ENCODE measurements at places on chromosomes 5 and 9.

DNA sequence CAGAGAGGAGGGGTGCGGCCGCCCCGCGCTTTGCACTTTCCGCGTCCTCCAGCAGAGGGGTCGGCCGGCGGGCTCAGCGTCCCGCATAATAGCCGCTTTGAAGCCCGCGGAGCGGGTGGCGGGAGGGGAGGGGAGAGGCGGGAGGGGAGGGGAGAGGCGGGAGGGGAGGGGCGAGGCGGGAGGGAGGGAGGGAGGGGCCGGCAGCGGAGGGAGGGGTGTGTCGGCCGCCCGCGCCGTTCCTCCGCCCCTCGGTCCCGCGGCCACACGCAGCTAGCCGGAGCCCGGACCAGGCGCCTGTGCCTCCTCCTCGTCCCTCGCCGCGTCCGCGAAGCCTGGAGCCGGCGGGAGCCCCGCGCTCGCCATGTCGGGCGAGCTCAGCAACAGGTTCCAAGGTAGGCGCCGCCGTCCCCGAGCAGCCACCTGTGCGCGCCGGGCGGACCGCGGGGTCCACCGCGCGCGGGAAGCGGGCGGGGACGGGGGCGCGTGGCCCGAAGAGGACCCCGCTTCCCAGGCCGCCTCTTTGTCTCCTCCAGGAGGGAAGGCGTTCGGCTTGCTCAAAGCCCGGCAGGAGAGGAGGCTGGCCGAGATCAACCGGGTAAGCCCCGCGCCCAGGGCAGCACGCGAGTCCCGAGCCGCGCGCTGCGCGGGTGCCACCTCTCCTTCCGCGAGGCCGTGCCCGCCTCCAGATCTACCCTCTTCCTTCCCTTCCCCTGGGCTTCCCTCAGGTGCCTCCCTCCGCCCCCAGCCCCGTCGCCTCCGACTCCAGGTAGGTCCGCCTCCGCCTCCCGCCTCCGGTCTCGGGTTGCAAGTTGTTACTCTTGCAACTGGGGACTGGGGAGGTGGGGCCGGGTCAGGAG is at the start of gene AIF1L:
AIF1L (plus strand) TSS at position 263 of the 857 bp plus-strand sequence; CDS start at position 362, 99 bp downstream.
- DNase-seq, result no peak

DNA sequence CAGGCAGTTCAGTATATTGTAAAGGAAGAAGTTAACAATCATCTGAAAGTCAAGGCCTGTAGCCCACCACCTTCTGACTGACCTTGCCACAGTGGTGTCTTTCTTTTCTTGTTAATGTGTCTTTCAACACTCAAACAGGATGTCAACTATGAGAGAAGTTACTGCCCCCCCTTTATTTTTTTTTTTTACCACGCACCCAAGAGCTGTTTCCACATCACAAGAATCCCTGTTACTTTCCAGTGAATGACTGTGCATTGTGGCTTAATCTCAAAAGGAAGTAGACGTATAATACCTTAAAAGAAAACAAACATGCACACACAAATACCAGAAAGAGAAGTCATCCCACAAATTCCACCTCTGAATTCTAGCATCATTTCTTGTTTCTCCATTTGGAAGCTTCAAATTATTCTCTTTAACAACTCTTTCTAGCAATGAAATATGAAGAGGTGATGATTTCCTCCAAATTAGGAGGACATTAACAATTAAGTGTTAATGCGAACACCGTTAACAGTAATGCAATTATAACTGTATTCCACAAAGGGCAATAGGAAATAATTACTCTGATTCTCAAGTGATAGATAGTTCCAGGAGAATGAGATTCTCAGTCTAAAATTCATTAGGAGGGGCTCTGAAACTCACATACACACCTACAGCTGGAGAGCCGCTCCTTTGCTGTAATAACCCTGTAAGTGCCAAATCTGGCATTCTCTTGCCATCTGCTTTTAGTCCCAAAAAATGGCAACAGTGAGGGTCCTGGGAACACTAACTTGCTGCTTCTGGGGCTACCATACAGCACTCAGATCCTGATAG is 201.0 kb downstream of the EFNA5 start:
- DNase-seq, result peak; percentile 86

DNA sequence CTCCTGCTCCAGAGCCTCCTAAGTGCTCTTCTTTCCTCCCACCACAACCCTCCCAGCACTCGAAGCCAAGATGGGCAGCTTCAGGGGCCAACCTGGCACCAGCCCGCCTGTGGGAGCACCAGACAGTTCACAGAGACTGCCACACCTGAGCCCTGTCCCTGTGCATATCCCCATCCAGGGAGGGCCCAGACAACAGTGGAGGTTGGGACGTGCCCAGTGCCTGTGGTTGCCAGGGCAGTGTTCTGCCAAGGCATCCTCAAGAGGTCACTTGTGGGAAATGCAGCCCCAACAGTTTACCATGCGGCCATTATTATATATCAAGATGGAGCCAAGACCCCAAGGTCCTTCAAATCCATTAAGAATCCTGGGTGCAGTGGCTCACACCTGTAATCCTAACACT is 23.0 kb upstream of the TRIO start:
- DNase-seq, result no peak

DNA sequence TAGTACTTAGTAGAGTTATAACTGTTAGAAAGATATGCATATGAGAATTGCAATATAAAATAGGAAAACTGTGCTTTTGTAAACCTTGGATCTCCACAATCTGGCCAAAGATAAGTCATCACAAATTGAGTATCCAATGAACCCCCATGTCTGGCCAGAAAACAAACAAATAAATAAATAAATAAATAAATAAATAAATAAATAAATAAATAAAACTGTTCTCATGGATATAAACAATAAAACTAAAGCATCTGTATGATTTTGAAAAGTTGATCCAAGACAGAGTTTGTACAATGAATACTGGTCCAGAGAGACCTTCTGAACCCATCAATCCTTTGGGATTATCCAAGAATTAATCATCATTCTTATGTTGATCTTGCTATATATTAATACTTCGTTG is 367.6 kb upstream of the CDH9 start:
- DNase-seq, result no peak

DNA sequence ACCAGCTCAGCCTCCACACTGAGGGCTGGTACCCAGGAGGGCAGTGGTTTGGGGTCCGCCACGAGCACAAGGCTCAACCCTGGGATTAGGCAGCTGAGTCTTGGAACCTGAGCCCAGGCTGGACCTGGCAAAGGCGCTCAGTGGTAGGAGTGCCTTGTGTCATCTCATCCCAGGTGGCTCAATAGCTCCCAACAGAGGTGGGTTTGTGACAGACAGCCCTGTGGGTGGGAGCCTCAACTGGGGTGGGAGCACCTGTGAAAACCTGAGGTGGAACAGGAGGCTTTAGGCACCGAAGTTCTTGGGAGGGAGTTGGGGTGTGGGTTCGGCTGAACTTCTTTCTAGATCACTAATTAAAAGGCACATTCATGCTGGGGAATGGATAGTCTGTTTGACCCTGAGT is 35.2 kb upstream of the SMU1 start:
- no peak for DNase-seq

GRCh38 chr5:6106756-6107155 is 271.6 kb downstream of the MED10 start:
- DNase-seq, result no peak

GRCh38 chr5:148224117-148224742 is 14.1 kb upstream of the MARCOL start:
- no peak for DNase-seq

GRCh38 chr5:1264211-1264610 is 30.7 kb downstream of the TERT start:
- no peak for DNase-seq

GRCh38 chr9:136052472-136052880 is 42.6 kb downstream of the NACC2 start:
- DNase-seq, result no peak

- no peak for DNase-seq
These were observed 63.5 kb upstream of the PHYKPL start for GRCh38 chr5:178296066-178296465.

DNA sequence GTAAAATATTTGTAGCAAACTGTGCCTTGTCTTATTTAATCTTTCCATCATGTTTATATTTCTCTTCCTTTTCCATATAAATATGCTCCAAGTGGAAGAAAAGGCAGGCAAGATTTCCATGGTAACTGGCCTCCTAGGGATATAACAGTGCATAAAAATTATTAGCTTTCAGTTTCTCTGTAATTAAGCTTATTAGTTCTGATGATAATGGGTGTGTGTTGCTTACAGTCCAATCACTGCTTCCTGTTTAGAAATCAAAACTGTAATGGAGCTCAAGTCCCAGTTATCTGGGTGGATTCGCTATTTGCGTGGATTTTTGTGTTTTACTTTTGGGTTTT is 213.0 kb downstream of the PJA2 start:
- DNase-seq, result no peak

DNA sequence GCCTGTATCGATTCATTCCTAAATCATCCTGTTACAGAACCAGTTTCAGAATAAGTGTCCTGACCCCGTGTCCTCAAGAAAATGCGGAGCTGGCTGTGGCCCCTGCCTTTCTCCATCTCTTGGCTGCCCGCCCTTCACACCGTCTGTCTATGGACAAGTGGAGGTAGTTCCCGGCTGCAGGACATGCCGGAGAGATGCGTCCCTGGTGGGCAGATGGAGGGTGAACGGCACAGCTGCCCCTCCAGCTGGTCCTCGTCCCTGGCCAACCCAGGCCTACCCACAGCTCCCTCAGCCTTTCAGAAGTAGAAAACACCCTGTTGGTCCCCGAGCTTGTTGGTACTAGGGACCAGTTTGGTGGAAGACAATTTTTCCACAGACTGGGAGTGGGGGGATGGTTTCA is 14.8 kb upstream of the EXOC3 start:
- DNase-seq, result no peak

DNA sequence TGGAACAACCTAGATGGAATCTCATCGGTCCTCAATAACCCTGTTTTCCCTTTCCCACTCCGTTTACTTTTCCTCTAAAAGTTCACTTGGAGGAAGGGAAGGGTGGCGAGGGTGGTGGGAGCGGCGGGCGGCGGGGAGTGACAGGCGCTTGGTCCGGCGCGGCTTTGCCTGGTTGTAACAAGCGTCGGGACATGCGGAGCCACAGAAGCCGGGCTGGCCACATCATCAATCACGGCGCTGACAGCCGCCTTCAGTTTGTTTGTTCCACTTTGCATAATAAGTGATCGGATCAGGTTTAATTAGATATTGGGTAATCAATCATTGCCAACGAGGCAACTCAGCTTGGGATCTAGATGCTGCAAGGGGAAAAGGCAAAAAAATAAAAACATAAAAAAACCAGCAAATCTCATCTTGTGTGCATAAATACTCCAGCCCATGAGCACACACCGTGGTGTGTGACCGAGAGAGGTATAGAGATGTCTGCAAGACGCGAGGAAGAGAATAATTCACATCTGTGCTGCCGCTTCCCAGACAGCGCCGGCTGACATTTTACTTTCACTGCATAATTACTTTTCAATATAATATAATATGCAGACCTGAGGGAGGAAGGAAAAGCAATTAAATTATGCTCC is 396.2 kb upstream of the IRX4 start:
- no peak for DNase-seq

DNA sequence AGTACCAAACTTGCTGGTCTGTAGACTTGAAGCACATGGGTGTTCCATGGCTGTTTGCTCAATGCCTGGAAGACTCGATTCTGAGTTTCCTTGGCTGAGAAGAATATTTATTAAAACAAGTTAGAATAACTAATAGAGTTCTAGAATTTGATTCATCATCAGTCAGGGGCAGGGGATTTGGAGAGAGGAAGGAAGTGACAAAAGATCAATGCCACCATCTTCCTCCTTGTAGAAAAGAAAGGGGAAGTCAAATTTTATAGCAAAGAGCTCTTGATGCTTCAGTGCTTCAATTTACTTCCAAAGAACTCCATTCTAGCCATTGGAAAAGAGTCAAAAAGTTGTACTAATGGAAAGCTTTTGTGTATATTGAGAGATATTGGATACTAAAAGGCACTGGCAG is 236.3 kb downstream of the MCTP1 start:
- no peak for DNase-seq

DNA sequence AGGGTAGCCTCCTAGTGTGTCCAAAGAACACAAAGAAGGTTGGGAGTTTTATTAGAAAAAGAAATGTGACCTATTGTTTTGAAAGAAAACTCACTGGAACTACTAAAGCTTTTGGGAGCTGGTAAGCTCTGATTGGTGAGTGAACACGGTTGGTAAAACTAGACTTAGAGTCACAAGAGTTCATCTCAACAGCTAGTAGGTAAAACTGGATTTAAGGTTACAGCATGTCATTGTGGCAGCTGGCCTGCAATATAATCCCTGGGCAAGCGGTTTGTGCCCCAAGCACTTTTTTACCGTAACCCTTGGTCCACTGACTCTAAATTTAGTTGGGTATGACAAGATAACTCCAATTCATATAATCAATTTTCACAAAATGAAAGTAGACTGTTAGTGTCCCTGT is 47.4 kb downstream of the UBAP2 start:
- DNase-seq, result no peak

DNA sequence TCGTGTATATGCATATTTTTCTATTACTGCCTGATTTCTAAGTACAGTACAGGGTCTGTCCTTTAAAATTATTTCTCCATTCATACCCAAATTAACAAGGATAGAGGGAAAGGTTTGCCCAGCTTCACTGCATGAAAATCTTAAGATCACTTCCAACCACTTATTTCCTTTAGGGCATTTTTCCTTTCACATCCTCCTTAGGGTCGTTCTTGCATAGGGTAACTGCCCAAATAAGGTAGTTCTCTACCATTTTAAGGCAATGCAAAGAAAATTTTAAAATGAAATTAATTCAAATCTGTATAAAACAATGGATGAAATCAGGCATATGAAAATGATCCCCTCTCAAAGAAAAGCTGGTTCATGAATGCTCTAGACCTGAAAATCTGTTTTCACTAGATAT is 4.1 kb upstream of the CDC20B start:
- DNase-seq, result no peak

- DNase-seq, result no peak
These were observed 523 bp downstream of the EPB41L4B start for GRCh38 chr9:109320331-109320741.

- no peak for DNase-seq
These were observed 9.9 kb upstream of the MEGF10 start for GRCh38 chr5:127280491-127281220.

GRCh38 chr9:77616191-77616590 is 31.9 kb downstream of the GNA14 start:
- no peak for DNase-seq

GRCh38 chr5:73415617-73416016 is 33.0 kb downstream of the FOXD1 start:
- no peak for DNase-seq

GRCh38 chr5:54360925-54361662 is 50.7 kb upstream of the ARL15 start:
- DNase-seq, result no peak

- peak; percentile 99 for DNase-seq
These were observed 30.6 kb upstream of the SMU1 start for GRCh38 chr9:33106827-33107621.

Data from fibroblast of upper back skin (primary cell).